ENCODE measurements at places on chromosomes 1 and 21.

GRCh38 chr1:194640322-194640721 is 1453.9 kb upstream of the B3GALT2 start:
- DNase-seq = no peak

- no peak for DNase-seq
Measured at GRCh38 chr1:56194701-56195300, 384.6 kb downstream of the PLPP3 start.

GRCh38 chr1:204649721-204650521 is 35.6 kb downstream of the LRRN2 start:
- no peak for DNase-seq

- no peak for DNase-seq
Measured at GRCh38 chr1:100502052-100502792, 35.7 kb upstream of the GPR88 start.

GRCh38 chr1:168830562-168830961 is 101.6 kb upstream of the DPT start:
- DNase-seq = no peak

GRCh38 chr1:30511106-30511505 is 212.3 kb downstream of the MATN1 start:
- DNase-seq = no peak

- DNase-seq = no peak
Measured at GRCh38 chr21:46119144-46119636, 21.3 kb downstream of the COL6A2 start.

GRCh38 chr1:85343612-85344255 is 67.3 kb upstream of the BCL10 start:
- no peak for DNase-seq

GRCh38 chr1:57086154-57086553 is 120.3 kb upstream of the C8B start:
- DNase-seq = no peak
